Regular cardiac myocyte (primary cell): ENCODE measurements at places on chromosomes 5 and 9. TPM values are rescaled to one million over a fixed set of nuclear protein-coding genes. Genes with fewer than 3 reads are reported as not detected.

Gene ELAVL2
- total RNA-seq: not detected in 2 replicates

Gene OR1J2
- 0.28 TPM in 1 of 2 replicates, not detected in the other for total RNA-seq

Gene XRCC4
- total RNA-seq: 11.8 and 20.5 TPM in 2 replicates

Gene ARHGEF37
- total RNA-seq: 1.7 and 8.2 TPM in 2 replicates

Gene SLC6A18
- not detected in 2 replicates for total RNA-seq

Gene MYOT
- total RNA-seq: not detected in 2 replicates

Gene ECM2
- total RNA-seq: 2.7 and 22.6 TPM in 2 replicates

Gene DOLPP1
- 8.2 and 14.2 TPM in 2 replicates for total RNA-seq
